Psoas muscle (tissue), 8 donors: ENCODE measurements at places on chromosomes 4 and X. TPM values are rescaled to one million over a fixed set of nuclear protein-coding genes. Genes with fewer than 3 reads are reported as not detected.

Gene RPL9
- polyA plus RNA-seq, result 1,313 TPM

DNA sequence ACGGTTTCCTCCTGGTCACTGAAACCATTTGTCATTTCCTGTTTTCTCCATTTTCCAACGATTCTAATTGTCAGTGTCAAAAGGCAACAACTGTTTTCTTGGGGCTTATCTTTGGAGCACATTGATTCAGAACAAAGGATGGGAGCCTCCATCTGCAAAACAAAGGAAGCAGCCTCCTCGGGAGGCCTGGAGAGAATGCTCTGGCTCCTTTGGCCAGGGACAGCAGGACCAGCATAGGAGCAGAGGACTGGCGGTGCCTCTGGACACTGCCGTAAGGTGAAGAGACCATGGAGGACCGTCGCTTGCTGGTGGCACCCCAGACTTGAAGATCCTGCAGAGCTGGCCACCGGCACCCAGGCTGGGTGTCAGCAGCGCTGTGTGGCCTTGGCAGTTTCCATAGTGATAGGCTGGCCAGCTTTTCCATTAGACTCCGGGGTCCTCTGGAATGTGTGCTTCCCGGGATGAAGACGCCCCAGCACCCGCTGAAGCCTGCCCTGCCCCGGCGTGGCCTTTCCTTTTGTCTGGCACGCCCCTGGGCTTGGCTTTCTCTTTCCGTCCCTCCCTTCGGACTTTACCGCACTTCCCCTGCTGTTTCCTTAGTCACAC, 61.1 kb upstream of the MTM1 start:
- DNase-seq, result no peak

- no peak for DNase-seq
Measured at GRCh38 chr4:159046683-159047082, 56.2 kb upstream of the RAPGEF2 start.

GRCh38 chrX:5220421-5220820, 1008.2 kb downstream of the NLGN4X start:
- DNase-seq, result no peak

DNA sequence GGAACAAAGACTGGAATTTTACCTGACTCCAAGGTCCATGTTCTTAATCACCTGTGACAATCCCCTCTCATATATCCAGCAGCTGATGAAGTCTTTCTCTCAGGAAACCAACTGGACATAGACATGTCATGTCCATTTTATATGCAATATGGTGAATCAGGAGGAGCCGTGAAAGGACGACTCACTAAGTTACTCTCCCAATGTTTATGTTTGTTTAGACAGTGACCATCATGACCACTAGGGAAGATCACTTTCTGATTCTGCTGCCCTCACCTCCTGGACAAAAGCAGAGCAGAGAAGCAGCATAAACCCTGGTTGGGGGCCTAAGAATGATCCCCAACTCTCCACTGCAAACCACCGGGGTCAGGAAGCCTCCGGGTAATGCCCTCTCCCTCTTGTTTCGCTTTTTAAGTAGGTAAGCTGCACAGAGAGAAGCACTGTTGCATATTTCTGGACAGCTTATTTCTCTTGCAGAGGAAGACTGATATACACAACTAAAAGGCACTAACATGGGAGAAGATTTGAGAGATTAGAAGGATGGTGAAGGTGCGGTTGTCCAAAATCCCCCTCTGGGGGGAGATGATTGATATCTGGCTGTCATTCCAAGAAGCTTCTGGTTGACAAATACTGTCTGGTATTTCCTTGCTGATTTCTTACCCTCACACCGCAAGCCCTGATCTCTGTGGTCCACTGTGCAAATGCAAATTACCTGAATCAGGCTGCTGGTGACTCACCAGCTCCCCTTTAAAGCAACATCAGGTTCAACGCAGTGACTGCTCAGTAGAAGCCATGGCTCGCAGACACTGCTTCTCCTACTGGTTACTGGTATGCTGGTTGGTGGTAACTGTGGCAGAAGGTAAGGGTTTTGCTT, at the start of gene ODAPH:
Gene ODAPH, plus strand, starts transcription at position 773 of the 871 bp plus-strand sequence. Its CDS starts 17 bp downstream, at position 790.
- DNase-seq, result no peak

GRCh38 chr4:74858921-74859562, 64.7 kb upstream of the BTC start:
- no peak for DNase-seq

- DNase-seq, result no peak
Measured at GRCh38 chrX:48472225-48472624, 2.2 kb upstream of the SLC38A5 start.

DNA sequence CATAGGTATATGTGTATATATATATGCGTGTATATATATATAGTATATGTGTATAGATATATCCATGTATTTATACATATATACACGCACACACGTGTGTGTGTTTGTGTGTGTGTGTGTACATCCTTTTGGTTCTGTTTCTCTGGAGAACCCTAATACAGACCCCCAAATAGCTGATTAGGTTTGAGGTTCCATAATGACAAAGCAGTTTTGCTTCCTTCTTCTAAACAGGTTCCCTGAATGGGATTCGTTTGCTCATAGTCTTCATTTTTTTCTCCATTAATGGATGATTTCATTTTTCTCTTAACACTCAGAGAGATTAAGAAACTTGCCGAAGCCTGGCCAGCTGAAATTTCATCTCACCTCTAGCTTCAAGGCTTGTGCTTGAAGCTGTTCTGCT, 234.0 kb upstream of the BCOR start:
- DNase-seq, result no peak

Gene EPHA5
- not detected for polyA plus RNA-seq

Gene SHROOM3
- polyA plus RNA-seq, result 0.01 TPM
